Smooth muscle cell of bladder (primary cell): ENCODE measurements at places on chromosomes 1 and 21. TPM values are rescaled to one million over a fixed set of nuclear protein-coding genes. Genes with fewer than 3 reads are reported as not detected.

Gene OR2AJ1
- not detected in 2 replicates for total RNA-seq

Gene ADAM30
- total RNA-seq, result not detected in 2 replicates

Gene SPRR4
- total RNA-seq, result not detected in 2 replicates

Gene NES
- 6.1 and 6.7 TPM in 2 replicates for total RNA-seq

Gene LHX8
- 1.00 TPM in 1 of 2 replicates, not detected in the other for total RNA-seq

Gene ZNF683
- not detected in 2 replicates for total RNA-seq

Gene MYBPH
- total RNA-seq, result 0.09 and 0.14 TPM in 2 replicates

Gene UTS2
- not detected in 2 replicates for total RNA-seq

Gene PLEKHM2
- 49.2 and 83.8 TPM in 2 replicates for total RNA-seq

Gene TRMT1L
- total RNA-seq, result 21.0 and 21.9 TPM in 2 replicates

Gene CELF3
- total RNA-seq, result not detected in 2 replicates

Gene NBPF6
- not detected in 2 replicates for total RNA-seq

Gene FGR
- total RNA-seq, result not detected in 2 replicates

Gene MTHFR
- 26.2 and 33.7 TPM in 2 replicates for total RNA-seq
